ENCODE measurements at places on chromosomes 16 and 17.

- no peak for DNase-seq
These were observed 19.8 kb upstream of the MAP3K14 start for GRCh38 chr17:45336390-45337182.

GRCh38 chr16:3356118-3356517, 429 bp downstream of the OR2C1 start:
- no peak for DNase-seq

DNA sequence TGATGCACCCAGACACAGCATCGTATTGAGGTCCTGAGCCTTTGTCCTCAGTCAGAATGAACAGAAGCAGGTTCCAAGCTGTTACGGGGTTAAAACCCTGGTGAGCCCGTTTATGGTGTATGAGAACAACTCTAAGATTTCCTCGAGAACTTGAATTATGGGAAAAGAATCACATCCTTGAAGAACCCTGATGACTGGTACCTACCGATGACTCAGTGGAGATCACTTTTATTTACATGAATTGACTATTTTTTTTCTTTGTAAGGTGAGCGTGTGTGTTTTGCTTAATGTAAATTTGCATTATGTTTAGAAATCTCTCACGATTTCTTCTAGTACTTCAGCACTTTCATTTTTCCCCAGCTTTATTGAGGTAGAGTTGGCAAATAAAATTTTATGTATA, 3.3 kb upstream of the KRTAP4-4 start:
- no peak for DNase-seq

- DNase-seq = no peak
These were observed 19.9 kb upstream of the C16orf87 start for GRCh38 chr16:46850619-46851555.

GRCh38 chr16:85987750-85988078, 88.8 kb downstream of the IRF8 start:
- DNase-seq = no peak

DNA sequence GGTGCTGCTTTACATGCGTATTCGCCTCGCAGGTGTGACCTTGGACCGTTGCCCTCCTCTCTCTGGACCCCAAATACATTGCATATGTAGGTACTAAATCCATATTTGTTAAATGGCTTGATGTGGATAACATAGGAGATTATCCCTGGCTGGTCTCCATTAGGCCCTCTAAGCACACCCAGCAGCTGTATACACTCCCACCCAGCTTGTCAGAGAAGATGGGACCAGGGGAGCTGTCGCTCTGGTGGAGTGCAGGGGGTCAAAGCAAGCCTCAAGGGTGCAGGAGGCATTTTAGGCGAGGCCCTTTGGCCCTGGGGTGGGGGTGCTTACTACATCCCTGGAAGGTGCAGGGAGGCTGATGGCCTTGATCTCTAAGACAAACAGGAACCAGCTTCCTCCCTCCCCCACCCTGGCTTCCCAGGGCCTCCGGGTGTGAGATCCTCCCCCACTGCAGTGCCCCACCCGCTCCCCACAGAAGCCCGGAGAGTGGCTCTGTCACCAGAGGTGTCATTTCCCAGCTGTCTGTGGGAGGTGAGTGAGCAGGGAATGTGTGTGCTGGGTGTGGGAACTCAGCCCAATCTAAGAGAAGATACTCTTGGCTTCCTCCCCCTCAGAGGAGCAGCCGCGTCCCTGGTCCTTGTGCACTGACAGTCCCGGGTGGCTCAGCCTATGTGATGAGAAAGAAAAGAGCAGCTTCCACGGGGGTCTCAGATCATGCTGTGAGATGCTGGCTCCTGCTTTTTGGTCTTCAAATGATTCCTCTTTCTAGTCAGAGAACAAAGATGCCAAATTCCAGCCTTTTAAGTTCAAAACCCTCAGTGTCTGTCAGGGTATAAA, 1.4 kb upstream of the VAMP2 start:
- DNase-seq = peak; percentile 68

DNA sequence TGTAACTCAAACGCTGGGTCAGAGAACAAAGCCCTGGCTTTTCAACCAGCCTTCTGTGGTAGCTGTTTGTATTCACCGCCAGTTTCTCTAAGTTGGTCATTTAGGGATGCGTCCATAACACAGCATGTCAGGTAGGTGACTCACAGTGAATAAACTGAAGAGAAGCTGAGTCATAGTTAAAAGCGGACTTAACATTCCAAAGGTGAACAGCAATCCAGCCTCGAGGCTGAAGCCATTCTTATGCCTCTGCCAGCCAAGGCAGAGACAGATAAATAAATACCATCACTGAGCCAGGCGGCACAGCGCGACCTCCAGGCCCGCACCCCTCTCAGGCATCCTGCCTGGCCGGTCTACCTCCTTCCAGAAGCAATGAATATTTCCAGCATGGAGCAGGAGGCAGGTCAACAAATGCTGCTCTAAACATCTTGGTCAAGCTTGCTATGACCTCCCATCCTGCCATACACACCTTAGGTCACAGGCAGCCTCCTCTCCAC, 12.4 kb upstream of the CACNG4 start:
- no peak for DNase-seq

DNA sequence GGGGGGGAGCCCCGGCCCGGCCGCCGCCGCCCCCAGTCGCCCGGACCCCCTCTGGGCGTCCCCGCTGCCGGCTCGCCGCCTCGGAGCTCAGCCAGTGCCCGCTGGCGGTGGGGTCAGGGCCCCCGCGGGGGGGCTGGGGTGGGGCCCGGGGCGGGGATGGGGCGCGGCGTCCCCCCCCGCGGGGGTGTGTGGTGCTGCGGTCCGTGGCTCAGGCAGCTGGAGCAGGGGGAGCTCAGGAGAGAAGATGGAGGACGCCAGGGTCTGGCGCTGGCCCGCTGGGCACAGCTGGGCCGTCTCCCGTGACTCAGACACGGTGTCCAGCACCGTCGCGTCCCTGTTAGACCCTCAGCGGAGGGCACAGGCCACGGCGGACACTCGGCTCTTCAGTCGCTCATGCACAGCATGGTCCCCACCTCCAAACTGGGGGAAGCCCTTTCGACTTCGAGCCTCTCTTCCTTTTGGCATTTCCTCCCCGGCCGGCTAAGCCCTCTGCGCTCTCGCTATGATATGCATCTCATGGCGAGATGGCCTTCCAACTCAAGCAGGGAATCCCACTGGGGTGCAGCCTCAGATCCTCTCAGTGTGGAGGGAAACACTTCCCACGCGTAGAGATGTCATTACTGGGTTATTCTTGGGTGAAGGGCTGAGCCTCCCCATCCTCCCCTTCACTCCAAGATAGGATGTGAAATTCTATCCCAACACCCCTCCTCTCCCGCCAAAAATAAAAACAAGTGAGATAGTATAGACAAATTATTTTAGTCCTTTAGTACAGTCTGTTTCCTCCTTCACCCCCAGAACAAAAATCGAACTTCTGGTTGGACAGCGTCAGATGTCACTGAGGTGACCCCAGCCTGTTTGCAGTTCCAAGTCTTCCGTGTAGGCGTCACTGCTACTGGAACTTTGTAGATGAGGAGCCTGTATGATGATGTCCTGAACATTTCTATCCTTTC, 522 bp upstream of the VEZF1 start:
- DNase-seq = peak; percentile 57

DNA sequence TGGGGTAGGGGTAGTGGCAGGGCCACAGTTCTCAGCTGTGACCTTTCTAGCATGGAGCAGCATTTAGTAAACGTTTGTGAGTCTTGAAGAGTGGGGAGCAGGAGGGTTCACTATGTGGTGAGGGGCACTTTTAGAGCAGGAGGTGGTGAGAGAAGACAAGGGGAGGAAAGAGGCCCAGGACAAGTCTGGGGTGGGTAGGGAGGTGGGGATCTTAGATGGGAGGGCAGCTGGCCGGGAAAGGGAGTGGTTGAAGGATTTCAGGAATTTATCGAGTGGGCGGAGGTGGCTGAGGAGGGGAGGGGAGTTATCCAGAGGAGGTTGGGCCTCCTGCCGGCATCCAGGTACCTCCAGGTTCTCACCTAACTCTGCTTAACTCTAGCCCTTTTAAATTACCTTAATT, 1.9 kb downstream of the CLEC16A start:
- no peak for DNase-seq

- no peak for DNase-seq
These were observed 68.4 kb upstream of the NKD1 start for GRCh38 chr16:50479771-50480170.

DNA sequence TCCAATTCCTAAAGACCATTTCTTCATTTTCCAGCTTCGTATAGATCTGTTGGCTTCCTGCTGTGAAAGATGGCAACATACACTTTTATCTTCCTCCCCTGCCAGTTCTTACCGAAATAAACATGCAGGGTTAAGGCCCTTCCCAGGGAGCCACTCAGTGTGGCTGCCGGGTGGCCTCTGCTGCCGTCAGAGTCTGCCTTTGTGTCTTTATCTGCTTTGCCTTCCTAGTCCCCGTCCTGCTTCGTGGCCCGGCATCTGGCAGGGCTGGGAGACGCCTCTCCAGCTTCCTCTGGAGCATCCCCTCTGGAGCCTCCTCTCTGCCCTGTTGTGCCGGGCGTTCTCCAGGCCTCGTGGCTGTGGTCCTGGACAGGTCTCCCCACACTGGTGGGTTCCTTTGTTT, 30.3 kb upstream of the CAPN15 start:
- no peak for DNase-seq

DNA sequence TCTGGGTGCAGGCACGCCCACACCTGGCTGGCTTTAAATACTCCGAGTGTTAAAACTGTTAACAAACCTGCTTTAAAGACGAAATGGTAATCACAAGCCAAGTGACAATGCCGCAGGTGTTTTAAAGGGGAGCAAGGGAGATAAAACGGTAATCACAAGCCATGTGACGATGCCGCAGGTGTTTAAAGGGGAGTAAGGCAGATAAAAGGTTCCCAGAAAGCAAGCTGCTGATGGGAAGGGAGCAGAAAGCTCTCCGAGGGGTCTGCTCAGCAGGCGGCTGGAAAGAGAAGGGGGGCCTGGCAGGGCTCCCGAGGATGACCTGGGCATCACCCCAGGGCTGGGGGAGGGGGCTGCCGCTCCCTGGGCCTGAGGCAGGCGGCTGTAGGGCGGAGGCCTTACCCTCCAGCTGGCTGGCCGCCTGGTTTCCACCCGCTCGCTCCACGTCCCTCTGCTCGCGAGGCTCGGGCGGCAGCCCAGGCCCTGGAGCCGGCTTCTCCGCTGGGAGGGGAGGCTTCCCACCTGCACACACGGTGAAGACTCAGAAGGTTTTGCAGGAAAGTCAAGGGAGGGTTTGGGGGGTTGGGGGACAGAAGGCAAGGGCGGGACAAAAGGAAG, 12.1 kb downstream of the NDUFAF8 start:
- no peak for DNase-seq

- no peak for DNase-seq
These were observed 258.6 kb downstream of the CBLN1 start for GRCh38 chr16:49023050-49023449.

DNA sequence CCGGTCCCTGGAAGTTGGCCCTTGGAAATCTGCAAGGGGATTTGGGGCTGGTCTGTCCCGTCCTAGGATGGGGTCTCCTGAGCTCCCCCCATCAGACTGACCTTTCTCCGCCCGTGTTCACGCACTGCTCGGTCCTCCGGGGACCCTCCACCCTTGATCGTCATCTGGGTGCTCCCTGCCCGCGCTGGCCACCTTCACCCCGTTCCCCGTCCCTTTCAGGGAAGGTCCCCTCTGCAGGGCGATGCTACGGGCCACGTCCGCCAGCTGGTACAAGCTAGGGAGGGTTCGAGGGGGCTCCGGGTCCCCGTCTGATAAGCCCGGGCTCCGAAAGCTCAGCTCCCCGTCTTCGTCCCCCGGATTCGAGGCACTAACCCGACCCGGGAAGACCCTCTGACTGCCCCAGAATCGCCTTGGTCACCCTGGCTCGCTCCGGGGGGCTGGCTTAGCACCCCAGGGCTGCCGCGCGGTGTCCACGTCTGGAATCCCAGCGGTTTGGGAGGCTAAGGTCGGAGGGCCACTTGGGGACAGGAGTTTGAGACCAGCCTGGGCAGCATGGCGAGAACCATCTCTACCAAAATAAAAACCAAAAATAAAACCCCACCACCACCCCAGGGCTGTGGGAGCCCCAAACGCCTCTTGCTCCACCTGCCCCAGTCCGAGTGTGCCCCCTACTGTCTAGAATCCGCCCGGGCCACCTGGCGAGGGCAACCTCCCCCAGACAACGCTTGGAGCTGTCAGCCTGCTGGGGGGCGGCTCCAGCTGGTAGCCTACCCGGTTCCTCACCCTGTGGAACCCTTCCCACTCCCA, 1.1 kb upstream of the SLC43A2 start:
- DNase-seq = peak; percentile 71

DNA sequence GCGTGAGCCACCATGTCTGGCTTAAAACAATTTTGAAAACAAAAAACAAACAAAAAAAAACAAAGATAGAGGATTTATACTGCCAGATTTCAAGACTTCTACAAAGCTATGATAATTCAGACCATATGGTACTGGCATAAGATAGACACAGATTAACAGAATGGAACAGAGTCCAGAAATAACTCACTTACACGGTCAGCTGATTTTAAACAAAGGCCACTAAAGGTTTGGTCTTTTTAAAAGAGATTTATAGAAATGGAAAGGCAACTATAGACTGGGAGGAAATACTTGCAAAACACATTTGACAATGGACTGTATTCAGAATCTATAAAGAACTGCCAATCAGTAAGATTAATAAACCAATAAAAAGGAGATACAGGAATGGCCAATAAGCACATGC, 48.6 kb upstream of the MNT start:
- DNase-seq = no peak

DNA sequence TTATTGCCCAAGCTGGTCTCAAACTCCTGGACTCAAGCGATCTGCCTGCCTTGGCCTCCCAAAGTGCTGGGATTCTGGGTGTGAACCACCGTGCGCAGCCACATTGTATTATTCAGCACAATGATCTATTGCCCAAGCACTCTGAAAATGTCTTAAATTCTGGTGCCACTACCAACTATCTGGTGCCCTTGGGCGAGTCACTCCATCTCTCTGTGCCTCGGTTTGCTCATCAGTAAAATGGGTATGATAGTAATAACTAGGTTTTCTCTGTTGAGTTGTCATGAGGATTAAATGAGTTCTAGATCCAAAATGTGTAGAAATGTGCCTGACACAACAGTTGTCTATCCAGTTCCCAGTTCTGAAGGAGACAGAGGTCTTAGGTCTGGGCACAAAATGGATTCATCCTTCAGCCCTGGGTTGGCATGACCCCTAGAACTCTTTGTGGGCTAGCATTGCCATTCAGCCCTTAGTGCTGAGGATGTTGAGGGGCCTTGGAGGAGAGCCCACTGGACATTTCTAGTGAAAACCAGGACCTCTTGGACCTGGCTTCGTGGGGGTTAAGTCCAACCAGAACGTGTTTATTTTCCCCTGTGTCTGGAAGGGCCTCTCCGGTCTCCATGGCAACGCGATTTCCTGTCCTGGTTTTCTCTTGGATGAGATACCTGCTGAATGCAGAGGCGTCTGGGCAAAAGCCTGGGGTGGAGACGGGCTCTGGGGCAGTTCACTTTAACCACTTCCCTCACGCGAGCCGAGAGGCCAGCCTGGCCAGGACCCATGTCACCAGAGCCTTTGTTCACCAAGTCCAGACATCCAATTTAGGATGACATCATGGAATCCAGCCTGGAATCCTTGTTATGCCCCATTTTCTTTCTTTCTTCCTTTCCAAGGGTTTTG, 43.7 kb upstream of the TNRC6A start:
- DNase-seq = no peak

All from effector memory CD8-positive, alpha-beta T cell (primary cell).